ENCODE measurements at places on chromosomes 12 and 14. TPM values are rescaled to one million over a fixed set of nuclear protein-coding genes. Genes with fewer than 3 reads are reported as not detected.

DNA sequence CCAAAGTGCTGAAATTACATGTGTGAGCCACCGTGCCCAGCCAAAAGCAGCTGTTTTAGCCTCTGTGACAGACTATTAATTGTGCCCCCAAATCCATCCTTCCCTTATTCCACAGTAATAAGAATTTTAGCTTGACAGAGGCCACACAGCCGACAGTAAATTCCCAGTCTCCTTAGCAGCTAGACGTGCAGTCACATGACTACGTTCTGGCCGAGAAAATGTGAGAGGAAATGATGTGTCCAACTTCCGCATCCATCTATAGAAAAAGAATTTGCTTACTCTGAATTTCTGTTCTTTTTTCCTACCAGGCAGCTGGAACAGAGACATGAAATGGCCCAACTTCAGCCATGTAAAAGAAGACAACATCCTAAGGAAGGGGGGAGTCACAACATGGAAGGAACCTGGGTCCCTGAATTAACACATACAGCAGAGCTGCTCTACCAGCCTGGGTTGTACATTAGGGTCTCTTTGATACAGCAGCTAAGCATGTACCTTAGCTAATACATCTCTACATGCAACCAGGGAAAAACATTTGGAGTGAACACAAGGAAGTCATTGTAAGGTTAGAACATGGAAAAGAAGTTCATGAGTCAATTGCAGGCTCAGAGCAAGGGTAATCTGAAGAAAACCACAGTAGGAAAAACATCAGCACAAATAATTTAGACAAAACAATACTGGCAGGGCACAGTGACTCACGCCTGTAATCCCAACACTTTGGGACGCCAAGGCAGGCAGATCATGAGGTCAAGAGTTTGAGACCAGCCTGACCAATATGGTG lies 35.5 kb downstream of the CIT start:
- no peak for DNase-seq
- H3K27me3 ChIP-seq: no peaks in the 10 kb centered on the region
- H3K4me3 ChIP-seq: no peak overlapping the region
- H3K27ac ChIP-seq: no peak overlapping the region
- H3K36me3 ChIP-seq: peaks cover 23% of the 10 kb centered on the region
- H3K4me1 ChIP-seq: peaks cover 6% of the 10 kb centered on the region

DNA sequence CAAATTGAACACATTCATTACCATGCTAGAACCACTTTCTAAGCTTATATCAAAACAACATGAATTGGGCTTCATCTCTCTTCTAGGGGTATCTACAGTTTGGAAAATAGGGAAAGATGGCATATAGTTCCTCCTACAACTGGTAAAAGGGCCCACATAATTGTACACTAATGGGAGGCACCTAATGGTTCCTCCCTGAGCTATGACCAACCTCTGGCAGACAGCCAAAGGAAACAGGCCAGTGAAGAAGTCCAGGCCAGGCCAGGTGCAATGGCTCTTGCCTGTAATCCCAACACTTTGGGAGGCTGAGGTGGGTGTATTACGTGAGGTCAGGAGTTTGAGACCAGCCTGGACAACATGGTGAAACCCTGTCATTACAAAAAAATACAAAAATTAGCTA lies 23.2 kb upstream of the APOF start:
- no peak overlapping the region for H3K27ac ChIP-seq
- H3K36me3 ChIP-seq: no peaks in the 10 kb centered on the region
- H3K27me3 ChIP-seq: no peaks in the 10 kb centered on the region
- H3K4me3 ChIP-seq: no peak overlapping the region

GRCh38 chr12:38825006-38825405 lies 80.4 kb downstream of the CPNE8 start:
- no peak overlapping the region for H3K27ac ChIP-seq
- no peaks in the 10 kb centered on the region for H3K4me1 ChIP-seq
- H3K36me3 ChIP-seq: no peaks in the 10 kb centered on the region

GRCh38 chr12:124024776-124025175 lies 51.8 kb downstream of the ZNF664 start:
- no peak overlapping the region for H3K27ac ChIP-seq
- no peaks in the 10 kb centered on the region for H3K4me1 ChIP-seq
- no peak for DNase-seq
- no peak overlapping the region for H3K4me3 ChIP-seq
- no peaks in the 10 kb centered on the region for H3K27me3 ChIP-seq
- no peaks in the 10 kb centered on the region for H3K36me3 ChIP-seq

DNA sequence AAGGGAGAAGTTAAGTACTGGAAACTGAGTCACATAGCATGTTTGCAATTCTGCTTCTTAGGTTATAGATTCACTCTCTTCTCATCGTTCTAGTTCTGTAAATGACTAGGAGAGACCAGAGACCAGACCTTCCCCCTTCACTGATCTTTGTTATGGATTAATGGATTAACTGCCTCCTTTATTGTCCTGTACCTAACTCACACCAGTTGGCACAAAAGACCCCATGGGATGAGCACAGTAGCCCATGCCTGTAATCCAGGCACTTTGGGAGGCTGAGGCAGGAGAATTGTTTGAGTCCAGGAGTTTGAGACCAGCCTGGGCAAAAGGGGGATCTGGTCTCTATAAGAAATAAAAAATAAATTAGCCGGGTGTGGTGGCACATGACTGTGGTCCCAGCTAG lies 20.8 kb downstream of the BCAT1 start:
- peak overlapping the region; percentile 31 for H3K27ac ChIP-seq
- no peaks in the 10 kb centered on the region for H3K27me3 ChIP-seq
- H3K4me3 ChIP-seq: no peak overlapping the region
- no peak for DNase-seq

- H3K4me1 ChIP-seq: no peaks in the 10 kb centered on the region
- no peak overlapping the region for H3K4me3 ChIP-seq
- H3K36me3 ChIP-seq: no peaks in the 10 kb centered on the region
- no peak overlapping the region for H3K27ac ChIP-seq
Measured at GRCh38 chr12:14356147-14356546, 9.3 kb upstream of the ATF7IP start.

GRCh38 chr14:56587701-56588100 lies 8.1 kb downstream of the TMEM260 start:
- DNase-seq: no peak
- peaks cover 14% of the 10 kb centered on the region for H3K4me1 ChIP-seq
- no peak overlapping the region for H3K4me3 ChIP-seq
- H3K36me3 ChIP-seq: peaks cover 29% of the 10 kb centered on the region
- no peaks in the 10 kb centered on the region for H3K27me3 ChIP-seq

- no peak overlapping the region for H3K4me3 ChIP-seq
- no peaks in the 10 kb centered on the region for H3K36me3 ChIP-seq
- no peaks in the 10 kb centered on the region for H3K4me1 ChIP-seq
- H3K27me3 ChIP-seq: no peaks in the 10 kb centered on the region
- DNase-seq: no peak
Measured at GRCh38 chr14:82438436-82438835, 904.8 kb upstream of the SEL1L start.

DNA sequence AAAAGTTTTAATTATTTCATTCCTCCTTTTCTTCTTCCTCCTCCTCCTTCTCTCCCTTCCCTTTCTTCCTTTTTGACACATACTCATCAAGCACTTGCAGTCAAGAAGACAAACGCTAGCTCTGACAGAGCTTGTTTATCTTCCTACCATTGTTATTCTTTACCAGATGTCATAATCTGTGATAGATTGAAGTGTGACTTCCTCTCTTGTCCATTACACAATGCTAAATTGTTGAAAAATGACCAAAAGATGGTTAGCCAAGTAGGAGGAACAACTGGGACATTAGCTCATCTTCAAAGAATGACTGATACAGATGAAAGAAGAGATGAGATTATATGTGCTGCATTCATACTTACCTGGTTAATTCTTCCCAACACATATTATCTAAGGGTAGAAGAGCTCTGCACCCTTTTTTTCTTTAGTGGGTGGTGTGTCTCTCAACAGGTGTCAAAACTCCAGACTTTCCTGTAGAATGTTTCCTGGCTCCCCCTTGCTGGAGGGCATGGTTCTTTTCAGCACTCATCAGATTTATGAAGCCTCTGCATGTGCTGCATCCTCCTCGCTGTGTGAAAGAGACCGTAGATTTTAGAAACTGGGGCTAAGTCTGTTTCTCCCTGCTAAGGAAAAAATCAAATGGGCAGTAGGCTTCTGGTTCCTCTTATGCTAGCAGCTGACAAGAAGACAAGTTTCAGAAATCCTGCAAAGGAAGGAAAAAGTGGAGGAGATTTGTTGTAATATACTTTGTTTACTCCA lies 147.1 kb downstream of the TMX1 start:
- H3K27me3 ChIP-seq: no peaks in the 10 kb centered on the region
- H3K4me3 ChIP-seq: no peak overlapping the region
- H3K27ac ChIP-seq: no peak overlapping the region
- H3K36me3 ChIP-seq: no peaks in the 10 kb centered on the region

GRCh38 chr14:41960281-41960680 lies 353.6 kb downstream of the LRFN5 start:
- no peak for DNase-seq
- no peaks in the 10 kb centered on the region for H3K36me3 ChIP-seq
- H3K27me3 ChIP-seq: no peaks in the 10 kb centered on the region
- H3K4me3 ChIP-seq: no peak overlapping the region
- H3K27ac ChIP-seq: no peak overlapping the region

GRCh38 chr12:123491056-123491455 lies 33.1 kb downstream of the SNRNP35 start:
- no peak for DNase-seq
- no peak overlapping the region for H3K4me3 ChIP-seq
- H3K27me3 ChIP-seq: no peaks in the 10 kb centered on the region
- no peaks in the 10 kb centered on the region for H3K36me3 ChIP-seq

DNA sequence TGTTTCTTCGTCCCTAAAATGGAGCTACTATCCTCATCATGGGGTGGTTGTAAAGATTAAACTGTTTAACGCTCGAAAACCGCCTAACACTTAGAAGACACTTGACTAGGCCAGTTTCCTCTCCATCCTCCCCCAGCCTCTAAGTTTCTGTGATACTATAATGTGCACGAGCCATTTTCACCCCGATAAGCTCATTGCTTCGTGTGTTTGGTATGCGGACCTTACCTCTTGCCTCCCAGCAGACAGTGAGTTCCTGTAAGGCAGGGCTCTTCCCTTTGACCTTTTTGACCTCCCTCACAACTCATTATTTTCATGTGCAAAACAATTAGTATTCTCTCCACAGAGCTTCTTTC lies 499 bp upstream of the GXYLT1 start:
- peak overlapping the region; percentile 80 for H3K27ac ChIP-seq
- H3K27me3 ChIP-seq: no peaks in the 10 kb centered on the region
- H3K4me3 ChIP-seq: peak overlapping the region; percentile 81
- peaks cover 65% of the 10 kb centered on the region for H3K4me1 ChIP-seq
- no peaks in the 10 kb centered on the region for H3K36me3 ChIP-seq
- DNase-seq: no peak

DNA sequence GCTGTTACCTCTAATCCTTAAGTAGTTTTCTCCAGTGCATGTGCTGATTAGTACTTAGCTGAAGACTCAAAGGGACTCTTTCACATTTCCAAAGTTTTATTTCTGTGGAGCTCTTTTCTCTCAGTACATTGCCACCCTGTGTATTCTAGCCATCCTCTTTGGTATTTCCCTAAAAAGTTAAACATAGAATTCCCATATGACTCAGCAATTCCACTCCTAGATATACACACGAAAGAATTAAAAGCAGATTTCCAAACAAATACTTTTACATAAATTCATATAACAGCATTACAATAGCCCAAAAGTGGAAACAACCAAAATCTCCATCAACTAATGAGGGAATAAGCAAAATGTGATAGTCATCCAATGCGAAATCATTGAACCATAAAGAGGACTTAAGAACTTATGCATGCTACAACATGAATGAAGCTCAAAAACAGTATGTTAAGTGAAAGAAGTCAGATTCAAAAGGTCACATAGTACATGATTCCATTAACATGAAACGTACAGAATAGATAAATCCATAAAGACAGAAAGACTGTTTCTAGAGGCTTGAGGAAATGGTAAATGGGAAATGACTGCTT lies 9.0 kb upstream of the NOVA1 start:
- no peak overlapping the region for H3K27ac ChIP-seq
- H3K36me3 ChIP-seq: no peaks in the 10 kb centered on the region
- no peak overlapping the region for H3K4me3 ChIP-seq
- H3K27me3 ChIP-seq: no peaks in the 10 kb centered on the region
- H3K4me1 ChIP-seq: no peaks in the 10 kb centered on the region

DNA sequence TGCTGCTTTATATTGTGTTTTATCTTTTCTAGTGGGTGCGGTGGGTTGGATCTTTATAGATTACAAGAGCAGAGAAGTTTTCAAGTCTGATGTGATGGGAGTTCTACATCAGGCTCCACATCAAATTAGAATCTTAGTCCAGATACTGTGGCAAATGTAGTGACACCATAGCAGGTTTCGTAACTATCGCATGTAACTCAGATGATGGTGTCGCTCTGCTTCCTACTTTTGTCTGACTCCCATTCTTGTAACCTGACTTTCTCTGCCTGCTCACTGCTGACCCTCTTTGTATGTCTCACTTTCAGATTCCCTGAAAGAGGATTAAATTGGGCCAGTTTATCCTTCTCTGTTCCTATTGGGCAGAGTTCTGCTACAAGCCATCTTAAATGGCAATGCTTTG lies 22.8 kb upstream of the FBXO34 start:
- DNase-seq: no peak
- no peak overlapping the region for H3K27ac ChIP-seq
- no peaks in the 10 kb centered on the region for H3K36me3 ChIP-seq
- H3K4me3 ChIP-seq: no peak overlapping the region
- H3K4me1 ChIP-seq: no peaks in the 10 kb centered on the region
- H3K27me3 ChIP-seq: no peaks in the 10 kb centered on the region

- peaks cover 49% of the 10 kb centered on the region for H3K4me1 ChIP-seq
- H3K27ac ChIP-seq: peak overlapping the region; percentile 47
- peak; percentile 56 for DNase-seq
Measured at GRCh38 chr14:103524002-103524935, 1.6 kb upstream of the CKB start.

- DNase-seq: no peak
- H3K36me3 ChIP-seq: no peaks in the 10 kb centered on the region
- H3K27me3 ChIP-seq: no peaks in the 10 kb centered on the region
Measured at GRCh38 chr14:86543521-86543920, 1013.6 kb downstream of the FLRT2 start.

NAV3 gene
- 0.04 TPM for total RNA-seq

KRR1 gene
- total RNA-seq: 63.8 TPM

SYNDIG1L gene
- not detected for total RNA-seq

CLEC4E gene
- not detected for total RNA-seq

TMTC2 gene
- 5.0 TPM for total RNA-seq

HHIPL1 gene
- total RNA-seq: 0.07 TPM

MYH6 gene
- not detected for total RNA-seq

PMEL gene
- total RNA-seq: 8.8 TPM

DYNLL1 gene
- 308 TPM for total RNA-seq

LLPH gene
- total RNA-seq: 5.6 TPM

VAMP1 gene
- total RNA-seq: 528 TPM

RNASE3 gene
- total RNA-seq: not detected

CAPZA3 gene
- total RNA-seq: not detected
